ENCODE measurements at places on chromosomes 16 and 17. TPM values are rescaled to one million over a fixed set of nuclear protein-coding genes. Genes with fewer than 3 reads are reported as not detected.

Gene WSCD1
- polyA plus RNA-seq, result 1.9 TPM

Gene KRTAP9-1
- not detected for polyA plus RNA-seq

Gene SETD1A
- polyA plus RNA-seq, result 12.3 TPM

Gene YPEL3
- polyA plus RNA-seq, result 64.5 TPM

DNA sequence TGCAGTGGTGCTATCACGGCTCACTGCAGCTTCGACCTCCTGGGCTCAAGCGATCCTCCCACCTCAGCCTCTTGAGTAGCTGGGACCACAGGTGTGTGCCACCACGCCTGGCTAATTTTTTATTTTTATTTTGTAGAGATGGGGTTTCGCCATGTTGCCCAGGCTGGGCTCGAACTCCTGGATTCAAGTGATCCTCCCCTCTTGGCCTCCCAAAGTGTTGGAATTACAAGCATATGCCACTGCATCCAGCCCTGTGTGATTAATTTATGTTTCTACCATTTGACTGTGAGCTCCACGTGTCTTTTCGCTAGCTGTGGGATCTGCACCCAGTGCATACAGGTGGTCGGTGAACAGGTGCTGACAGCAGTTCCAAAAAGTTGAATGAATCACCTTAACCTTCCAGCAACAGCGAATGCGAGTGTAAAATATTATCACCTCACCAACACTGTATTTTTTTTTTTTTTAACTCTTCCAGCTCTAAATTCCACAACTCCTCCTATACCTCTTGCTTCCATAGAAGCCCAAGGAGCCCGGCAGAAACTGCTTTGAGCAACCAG lies 484 bp upstream of the NUDT7 start:
- peak overlapping the region; percentile 20 for H3K4me3 ChIP-seq
- peak overlapping the region; percentile 21 for H3K27ac ChIP-seq
- no peak for DNase-seq
- H3K27me3 ChIP-seq, result no peaks in the 10 kb centered on the region
- H3K4me1 ChIP-seq, result peaks cover 5% of the 10 kb centered on the region

DNA sequence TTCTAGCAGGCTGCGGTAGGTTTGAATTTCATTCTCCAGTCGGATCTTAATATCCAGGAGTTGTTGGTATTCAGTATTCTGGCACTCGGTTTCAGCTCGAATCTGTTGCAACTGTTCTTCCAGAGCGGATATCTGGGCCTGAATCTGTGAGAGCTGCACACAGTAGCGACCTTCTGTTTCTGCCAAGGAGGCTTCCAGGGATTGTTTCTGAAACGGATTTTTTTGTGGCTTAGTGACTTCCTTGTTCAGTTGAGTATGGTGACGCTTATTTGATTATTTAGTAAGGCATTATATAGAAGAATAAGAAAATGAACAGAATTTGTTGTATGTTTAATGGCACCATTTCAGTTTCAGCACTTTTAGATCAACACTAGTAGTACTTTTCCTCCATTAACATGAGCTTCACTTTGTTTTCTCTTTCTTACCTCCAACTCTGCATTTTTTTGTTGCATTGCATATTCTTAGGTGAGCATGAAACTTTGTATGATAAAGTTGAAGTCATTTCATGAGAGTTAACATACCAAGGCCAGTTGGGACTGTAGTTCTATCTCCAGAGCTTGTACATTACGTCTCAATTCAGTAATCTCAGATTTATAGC lies 2.8 kb downstream of the KRT10 start:
- DNase-seq, result peak; percentile 22
- H3K4me1 ChIP-seq, result no peaks in the 10 kb centered on the region
- peak overlapping the region; percentile 56 for H3K4me3 ChIP-seq
- peaks cover 8% of the 10 kb centered on the region for H3K36me3 ChIP-seq
- peak overlapping the region; percentile 54 for H3K27ac ChIP-seq

- no peak for DNase-seq
- no peak overlapping the region for H3K4me3 ChIP-seq
- H3K4me1 ChIP-seq, result peaks cover 4% of the 10 kb centered on the region
- no peaks in the 10 kb centered on the region for H3K27me3 ChIP-seq
- H3K36me3 ChIP-seq, result peaks cover 65% of the 10 kb centered on the region
Measured at GRCh38 chr17:78675316-78675616, 98.1 kb upstream of the DNAH17 start.

GRCh38 chr16:19888834-19889233 lies 4.2 kb upstream of the GPRC5B start:
- DNase-seq, result no peak
- peaks cover 9% of the 10 kb centered on the region for H3K27me3 ChIP-seq
- no peak overlapping the region for H3K4me3 ChIP-seq
- no peaks in the 10 kb centered on the region for H3K36me3 ChIP-seq

- no peak overlapping the region for H3K4me3 ChIP-seq
- peak; percentile 61 for DNase-seq
- no peak overlapping the region for H3K27ac ChIP-seq
- H3K27me3 ChIP-seq, result no peaks in the 10 kb centered on the region
Measured at GRCh38 chr16:29014561-29015069, 29.8 kb downstream of the LAT start.

DNA sequence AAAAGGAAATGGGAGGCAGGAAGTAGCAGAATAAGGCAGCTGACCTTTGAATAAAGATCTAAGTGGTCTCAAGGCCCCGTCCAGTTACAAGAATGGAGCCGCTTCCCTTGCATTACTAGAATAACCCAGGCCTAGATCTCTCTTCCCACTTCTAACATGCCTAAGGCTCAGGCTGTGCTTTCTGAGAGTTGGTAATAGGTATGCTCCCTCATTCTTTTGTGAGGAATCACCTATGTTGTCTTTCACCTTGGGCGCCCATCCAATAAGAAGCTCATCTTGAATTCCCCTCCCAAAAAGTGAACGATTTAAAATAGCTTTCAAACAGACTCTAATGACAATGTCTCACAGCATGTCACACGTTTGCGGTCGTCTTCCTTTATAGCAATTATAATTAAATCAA lies 101.2 kb downstream of the KCNJ2 start:
- H3K4me1 ChIP-seq, result no peaks in the 10 kb centered on the region
- no peak overlapping the region for H3K4me3 ChIP-seq
- no peak for DNase-seq
- H3K27ac ChIP-seq, result no peak overlapping the region
- no peaks in the 10 kb centered on the region for H3K27me3 ChIP-seq

GRCh38 chr17:81189670-81190530 lies 23.9 kb upstream of the AATK start:
- no peak overlapping the region for H3K27ac ChIP-seq
- no peaks in the 10 kb centered on the region for H3K27me3 ChIP-seq
- H3K36me3 ChIP-seq, result peaks cover 5% of the 10 kb centered on the region
- peaks cover 4% of the 10 kb centered on the region for H3K4me1 ChIP-seq

DNA sequence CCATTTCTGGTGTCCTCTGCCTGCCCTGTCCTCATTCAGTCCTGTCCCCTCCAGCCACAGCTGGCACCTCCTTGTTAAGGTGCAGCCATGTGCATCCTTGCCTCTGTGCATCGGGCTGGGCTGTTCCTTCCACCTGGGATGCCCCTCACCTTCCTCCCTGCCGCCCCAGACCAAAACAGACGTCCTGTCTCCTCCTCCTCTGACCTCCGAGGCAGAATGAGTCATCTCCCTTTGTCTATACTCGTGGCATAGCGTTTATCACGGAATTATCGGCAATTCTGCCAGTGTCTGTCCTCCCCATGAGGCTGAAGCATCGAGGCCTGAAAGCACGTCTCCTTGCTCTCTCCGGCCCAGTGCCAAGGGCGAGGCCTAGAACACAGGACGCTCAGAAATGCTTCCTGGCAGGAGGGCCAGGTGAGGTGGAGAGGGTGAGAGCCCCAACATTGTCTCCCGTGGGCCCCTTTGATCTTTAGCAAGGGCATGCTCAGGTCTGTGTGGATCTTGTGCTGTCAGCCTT lies 4.6 kb downstream of the RAI1 start:
- H3K4me1 ChIP-seq, result peaks cover 37% of the 10 kb centered on the region
- DNase-seq, result peak; percentile 58

DNA sequence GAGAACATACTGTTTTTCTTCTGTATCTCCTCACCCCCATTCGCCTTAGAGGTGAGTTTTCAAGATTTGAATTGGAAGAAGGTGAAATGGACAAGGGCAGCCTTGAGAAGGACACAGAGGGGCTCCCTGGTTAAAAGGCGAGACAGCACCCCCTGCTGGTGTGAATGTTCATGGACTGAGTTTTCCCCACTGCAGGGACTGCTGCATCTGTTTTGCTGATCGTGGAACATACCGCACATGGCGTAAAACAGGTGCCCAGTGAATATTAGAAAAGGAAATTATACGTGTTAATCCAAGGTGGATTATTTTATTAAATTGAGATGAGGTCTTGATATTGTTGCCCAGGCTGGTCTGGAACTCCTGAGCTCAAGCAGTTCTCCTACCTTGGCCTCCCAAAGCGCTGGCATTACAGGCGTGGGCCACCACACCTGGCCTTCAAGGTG lies 54.5 kb downstream of the NDE1 start:
- peak; percentile 17 for DNase-seq
- no peaks in the 10 kb centered on the region for H3K4me1 ChIP-seq
- peaks cover 30% of the 10 kb centered on the region for H3K36me3 ChIP-seq
- no peak overlapping the region for H3K4me3 ChIP-seq
- H3K27me3 ChIP-seq, result no peaks in the 10 kb centered on the region

DNA sequence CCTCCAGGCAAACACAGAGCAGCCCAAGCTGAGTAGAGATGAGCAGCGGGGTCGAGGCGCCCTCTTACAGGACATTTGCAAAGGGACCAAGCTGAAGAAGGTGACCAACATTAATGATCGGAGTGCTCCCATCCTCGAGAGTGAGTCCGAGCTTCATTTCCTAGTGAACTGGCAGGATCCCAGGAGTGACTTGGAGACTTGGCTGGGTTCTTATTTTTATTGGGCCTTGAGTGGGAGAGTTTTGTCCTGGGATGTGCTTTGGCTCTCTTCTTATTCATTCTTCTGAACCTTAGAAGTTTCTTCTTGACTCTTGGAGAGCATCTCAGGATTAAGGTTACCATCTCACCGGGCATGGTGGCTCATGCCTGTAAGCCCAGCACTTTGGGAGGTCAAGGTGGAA lies 27.2 kb upstream of the CDC6 start:
- DNase-seq, result no peak
- no peak overlapping the region for H3K4me3 ChIP-seq
- no peak overlapping the region for H3K27ac ChIP-seq
- H3K36me3 ChIP-seq, result peaks cover 59% of the 10 kb centered on the region
- no peaks in the 10 kb centered on the region for H3K4me1 ChIP-seq

GRCh38 chr16:86042393-86042792 lies 143.4 kb downstream of the IRF8 start:
- no peak overlapping the region for H3K27ac ChIP-seq
- no peak overlapping the region for H3K4me3 ChIP-seq
- no peaks in the 10 kb centered on the region for H3K36me3 ChIP-seq

DNA sequence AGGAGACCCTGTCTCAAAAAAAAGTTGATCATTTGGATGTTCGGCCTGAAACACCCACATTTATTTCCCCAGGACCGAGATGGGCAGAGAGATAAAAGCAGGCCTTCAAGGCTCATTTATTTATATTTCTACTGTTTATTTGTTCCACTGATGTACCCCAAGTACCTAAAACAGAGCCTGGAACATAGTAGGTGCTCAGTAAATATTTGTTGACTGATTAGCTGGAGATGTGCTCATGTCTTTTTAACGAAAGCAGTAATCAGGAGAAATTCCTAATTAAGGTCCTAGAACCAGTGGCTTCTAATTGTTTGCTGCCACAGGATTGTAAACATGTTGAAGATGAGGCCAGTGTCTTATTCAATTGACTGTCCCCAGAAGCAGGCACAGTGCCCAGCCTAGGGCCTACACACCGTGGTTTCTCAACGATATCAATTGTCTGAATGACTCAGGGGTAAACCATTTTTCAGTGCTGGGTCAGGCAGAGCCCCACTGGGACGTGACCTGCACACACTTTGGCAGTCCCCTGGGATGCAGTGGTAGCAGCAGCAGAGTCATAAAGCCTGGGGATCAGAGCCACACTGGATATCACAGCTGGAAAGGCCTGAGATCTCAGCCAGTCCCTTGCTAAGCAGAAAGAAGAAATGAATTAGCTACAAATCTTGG lies 34.8 kb downstream of the SOST start:
- DNase-seq, result no peak
- no peak overlapping the region for H3K27ac ChIP-seq

GRCh38 chr17:17682737-17683680 lies 1.8 kb downstream of the RAI1 start:
- no peaks in the 10 kb centered on the region for H3K27me3 ChIP-seq
- H3K4me1 ChIP-seq, result peaks cover 31% of the 10 kb centered on the region
- peak; percentile 82 for DNase-seq
- H3K36me3 ChIP-seq, result peaks cover 4% of the 10 kb centered on the region
- H3K27ac ChIP-seq, result peak overlapping the region; percentile 95

GRCh38 chr16:80993307-80993706 lies 13.4 kb downstream of the CMC2 start:
- no peak overlapping the region for H3K4me3 ChIP-seq
- H3K27me3 ChIP-seq, result no peaks in the 10 kb centered on the region
- H3K27ac ChIP-seq, result peak overlapping the region; percentile 9
- H3K4me1 ChIP-seq, result peaks cover 3% of the 10 kb centered on the region
- H3K36me3 ChIP-seq, result peaks cover 2% of the 10 kb centered on the region
- DNase-seq, result no peak

- H3K27me3 ChIP-seq, result peaks cover 8% of the 10 kb centered on the region
- H3K36me3 ChIP-seq, result no peaks in the 10 kb centered on the region
- H3K27ac ChIP-seq, result no peak overlapping the region
- H3K4me1 ChIP-seq, result no peaks in the 10 kb centered on the region
- no peak for DNase-seq
Measured at GRCh38 chr17:74012465-74012864, 191.0 kb upstream of the RPL38 start.

DNA sequence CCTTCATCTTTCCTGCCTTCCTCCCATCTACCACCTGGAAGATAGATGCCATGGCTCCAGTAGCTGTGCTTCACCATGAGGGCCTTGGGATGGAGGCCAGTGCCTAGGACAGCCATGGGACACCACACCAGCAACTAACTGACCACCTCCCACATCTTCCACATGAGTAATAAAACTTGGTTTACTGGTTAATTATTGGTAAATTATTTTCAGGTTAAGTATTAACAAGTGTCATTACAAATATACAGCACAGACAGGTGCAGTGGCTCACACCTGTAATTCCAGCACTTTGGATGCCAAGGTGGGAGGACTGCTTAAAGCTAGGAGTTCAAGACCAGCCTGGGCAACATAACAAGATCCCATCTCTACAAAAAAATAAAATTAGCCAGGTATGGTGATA lies 14.0 kb downstream of the CDIP1 start:
- peaks cover 20% of the 10 kb centered on the region for H3K36me3 ChIP-seq
- H3K4me1 ChIP-seq, result no peaks in the 10 kb centered on the region
- no peak for DNase-seq

- H3K4me1 ChIP-seq, result no peaks in the 10 kb centered on the region
- H3K36me3 ChIP-seq, result peaks cover 4% of the 10 kb centered on the region
- no peak overlapping the region for H3K27ac ChIP-seq
- no peak overlapping the region for H3K4me3 ChIP-seq
- peak; percentile 57 for DNase-seq
Measured at GRCh38 chr16:30853758-30854157, 40.1 kb downstream of the BCL7C start.
